ENCODE measurements at places on chromosomes 11 and 22.

- no peak for DNase-seq
These were observed 853.0 kb downstream of the BRD1 start for GRCh38 chr22:48974443-48975315.

DNA sequence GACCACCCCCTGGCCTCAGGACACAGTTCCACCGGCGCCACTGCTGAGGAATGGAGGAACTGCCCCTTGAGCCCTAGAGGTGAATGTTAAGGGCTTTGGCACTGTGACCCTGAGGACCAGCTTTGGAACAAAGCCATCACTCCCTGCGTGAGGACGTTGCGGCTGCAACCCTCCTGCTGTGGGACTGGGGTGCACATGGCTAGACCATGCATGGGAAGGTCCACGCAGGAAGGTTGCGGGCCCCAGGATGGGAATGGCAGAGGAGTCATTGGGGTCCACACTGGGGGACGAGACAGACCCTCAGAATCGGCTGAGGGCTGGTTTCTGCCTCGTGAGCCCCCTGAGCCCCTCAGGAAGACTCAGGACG lies 6.4 kb upstream of the ADORA2A start:
- no peak for DNase-seq

- no peak for DNase-seq
These were observed 83.4 kb downstream of the GALNT18 start for GRCh38 chr11:11538277-11538960.

DNA sequence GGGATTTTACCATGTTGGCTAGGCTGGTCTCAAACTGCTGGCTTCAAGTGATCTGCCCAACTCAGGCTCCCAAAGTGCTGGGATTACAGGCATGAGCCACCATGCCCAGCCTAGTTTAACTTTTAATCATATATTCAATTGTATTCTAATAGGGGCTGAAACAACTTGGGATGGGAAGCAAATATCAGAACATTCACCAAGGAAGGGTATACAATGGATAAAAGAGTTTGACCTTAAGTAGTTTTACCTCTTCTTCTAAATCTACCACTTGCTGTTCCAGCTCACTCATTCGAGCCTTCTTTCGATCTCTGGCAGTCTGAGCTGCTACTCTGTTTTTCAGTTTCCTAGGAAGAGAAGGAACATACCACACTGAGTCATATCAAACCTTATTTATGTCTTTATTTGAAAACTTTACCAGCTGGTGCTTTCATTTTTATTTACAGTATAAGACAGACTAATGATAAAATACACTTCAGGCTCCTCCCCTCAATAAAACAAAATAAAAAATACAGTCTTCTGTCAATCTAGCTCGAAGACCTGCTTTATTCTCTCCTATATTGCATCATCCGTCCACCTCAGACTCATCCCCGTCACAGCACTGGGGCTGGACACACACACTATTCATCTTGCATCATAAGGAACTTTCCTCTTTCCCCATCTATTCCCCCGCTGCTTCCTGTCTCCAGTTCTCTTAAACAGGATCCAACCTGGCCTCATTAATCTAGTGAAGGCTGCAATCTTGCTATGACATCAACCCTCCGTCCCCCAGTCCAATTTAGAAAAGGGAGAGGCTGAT lies 1.4 kb downstream of the XBP1 start:
- DNase-seq, result peak; percentile 34

DNA sequence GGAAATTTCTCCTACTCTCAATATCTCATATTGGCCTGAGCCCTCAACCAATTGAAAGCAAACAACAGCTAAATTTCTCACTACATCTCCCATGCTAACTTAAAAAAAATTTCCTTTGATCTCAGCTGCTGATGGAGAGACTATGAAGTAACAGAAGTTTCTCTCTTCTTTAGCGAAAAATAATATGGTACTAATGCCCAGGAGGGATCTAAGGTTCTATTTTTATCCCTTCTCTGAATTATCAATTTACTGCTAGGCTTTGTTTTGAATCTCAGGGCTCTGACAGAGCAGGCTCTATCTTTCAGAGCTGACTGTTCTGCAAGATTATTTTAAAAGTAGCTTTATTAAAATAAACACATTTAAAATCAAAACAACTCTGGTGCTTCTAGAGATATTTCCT lies 558.6 kb downstream of the KCNA4 start:
- DNase-seq, result no peak

Data from 8988T (cell line).